CD4-positive, CD25-positive, alpha-beta regulatory T cell (primary cell): ENCODE measurements at places on chromosomes 4 and X. TPM values are rescaled to one million over a fixed set of nuclear protein-coding genes. Genes with fewer than 3 reads are reported as not detected.

DNA sequence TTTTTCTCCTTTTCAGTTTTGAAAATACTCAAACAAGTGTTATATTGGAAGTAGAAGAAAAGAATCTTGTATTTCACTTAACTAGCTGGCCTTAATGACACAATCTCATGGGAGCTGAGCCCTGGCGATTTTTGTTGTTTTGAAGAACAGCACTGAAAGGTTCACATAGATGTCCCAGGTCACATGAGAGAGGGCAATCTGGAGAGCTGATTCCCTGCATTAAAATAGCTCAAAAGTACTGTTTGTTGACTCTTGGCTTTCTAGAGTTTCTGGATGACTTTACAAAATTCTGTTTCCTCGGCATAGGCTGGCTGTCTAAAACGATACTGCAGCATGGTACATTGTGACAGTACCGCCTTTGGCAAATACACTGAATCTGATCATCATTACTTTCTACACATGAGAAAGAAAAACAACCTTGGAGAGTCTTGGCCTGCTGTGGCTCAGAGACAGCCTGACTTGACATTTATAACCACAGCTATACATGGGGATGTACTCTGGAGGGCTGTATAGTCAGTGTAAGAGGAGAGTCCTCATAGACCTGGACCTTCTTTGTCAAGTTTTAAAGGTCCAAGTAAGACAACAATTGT lies 119.8 kb upstream of the PDLIM3 start:
- DNase-seq: no peak

FDCSP gene
- not detected for total RNA-seq

DNA sequence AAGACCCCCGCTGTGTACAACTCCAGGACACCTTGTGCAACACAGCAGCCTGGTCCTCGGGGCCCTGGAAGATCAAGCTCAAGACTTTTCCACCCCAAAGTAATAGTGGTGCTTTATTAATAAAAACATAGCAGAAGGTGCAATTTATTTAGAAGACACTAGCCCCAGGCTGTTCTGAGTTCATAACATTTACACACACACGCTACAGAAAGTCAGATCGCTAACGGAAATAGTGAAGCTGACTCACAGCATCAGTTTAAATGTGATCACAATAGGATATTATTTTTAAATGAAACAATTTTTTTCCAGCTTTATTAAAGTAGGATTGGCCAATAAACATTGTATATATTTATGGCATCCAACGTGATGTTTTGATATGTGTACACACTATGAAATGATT lies 141.0 kb downstream of the STK32B start:
- DNase-seq: no peak

DNA sequence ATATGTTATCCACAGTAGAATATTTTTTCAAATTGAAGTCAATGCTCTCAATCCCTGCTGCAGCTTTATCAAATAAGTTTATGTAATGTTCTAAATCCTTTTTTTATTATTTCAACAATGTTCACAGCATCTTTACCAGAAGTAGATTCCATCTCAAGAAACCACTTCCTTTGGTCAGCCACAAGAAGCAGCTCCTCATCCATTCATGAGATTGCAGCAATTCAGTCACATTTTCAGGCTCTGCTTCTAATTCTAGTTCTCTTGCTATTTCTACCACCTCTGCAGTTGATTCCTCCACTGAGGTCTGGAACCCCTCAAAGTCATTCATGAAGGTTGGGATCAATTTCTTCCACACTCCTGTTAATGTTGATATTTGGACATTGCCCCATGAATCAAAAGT lies 2301.3 kb upstream of the TENM3 start:
- no peak for DNase-seq

ARSJ gene
- total RNA-seq: not detected

DNA sequence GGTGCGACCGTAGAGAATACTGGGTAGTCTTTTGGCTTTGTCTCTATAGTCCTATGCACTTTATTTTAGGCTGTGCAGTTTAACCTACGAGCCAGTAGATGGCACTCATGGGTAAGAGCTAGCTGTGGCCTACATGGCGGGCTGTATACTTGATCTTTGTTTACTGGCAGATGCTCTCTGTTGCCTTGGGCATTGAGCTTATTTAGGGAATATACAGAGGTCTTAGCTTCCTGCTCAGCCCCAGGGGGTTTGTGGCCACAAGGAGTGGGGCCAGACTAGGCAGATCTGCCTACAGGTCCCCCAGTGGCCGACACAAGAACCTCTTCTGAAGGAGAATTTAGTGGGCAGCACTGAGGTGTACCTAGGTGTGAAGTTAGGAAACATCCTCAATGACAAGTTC lies 227.6 kb upstream of the HDX start:
- peak; percentile 5 for DNase-seq

DNA sequence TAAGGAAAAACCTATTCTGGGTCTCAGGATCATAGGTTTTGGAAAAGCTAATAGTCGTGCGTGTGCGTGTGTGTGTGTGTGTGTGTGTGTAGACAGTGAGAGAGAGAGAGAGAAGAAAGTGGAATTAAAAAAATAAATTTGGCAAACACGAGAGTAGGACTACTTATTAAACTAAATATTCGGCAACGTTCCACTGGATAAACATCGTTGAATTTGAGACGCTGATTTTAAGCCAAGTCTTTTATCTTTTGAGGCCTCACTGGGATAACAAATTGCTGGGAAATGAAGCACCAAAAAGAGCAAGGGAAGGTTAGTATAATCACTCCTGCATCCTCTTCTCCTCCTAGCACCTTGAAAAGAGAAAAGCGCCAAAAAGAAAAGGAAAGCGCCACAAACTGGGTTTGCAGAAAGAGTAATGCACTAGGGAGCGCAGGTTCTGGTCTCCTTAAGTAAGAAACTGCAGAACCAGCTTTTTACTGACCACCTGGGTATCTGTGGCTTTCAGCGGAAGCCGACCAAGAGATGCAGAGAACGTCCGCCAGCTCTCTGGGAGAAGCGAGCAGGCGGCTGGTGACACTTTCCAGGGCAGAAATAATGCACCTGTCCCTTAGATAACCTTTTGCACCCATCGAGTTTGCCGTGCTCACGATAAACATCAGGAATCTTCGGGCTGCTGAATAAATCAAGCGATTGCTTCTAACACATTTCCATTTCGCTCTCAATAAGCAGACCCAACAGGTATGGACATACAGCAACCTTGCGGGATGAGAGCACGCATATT lies 3.4 kb downstream of the ATOH1 start:
- no peak for DNase-seq

GRCh38 chrX:17788439-17788838 lies 51.1 kb downstream of the SCML1 start:
- no peak for DNase-seq

CPEB2 gene
- 27.5 TPM for total RNA-seq

RHOXF2B gene
- total RNA-seq: not detected

DNA sequence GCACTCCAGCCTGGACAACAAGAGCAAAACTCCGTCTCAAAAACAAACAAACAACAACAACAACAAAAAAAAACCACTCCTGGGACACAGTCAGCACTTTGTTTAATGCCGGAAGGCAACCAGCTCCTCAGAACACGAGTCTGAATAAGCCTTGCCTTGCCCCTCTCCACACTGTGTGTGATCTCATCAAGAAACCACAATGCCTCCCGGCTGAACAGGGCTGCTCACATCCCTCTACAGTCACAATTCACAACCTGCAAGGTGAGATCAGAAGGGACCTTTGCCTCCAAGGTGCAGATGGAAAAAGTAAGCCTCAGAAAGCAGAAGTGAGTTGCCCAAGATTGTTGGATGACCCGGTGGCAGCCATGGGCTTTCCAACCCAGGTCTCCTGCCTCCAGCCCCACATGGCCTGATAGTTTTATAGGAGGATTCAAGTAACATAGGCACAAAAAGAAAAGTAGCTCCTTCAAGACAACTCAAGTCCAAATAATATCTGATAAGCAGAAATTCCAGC lies 80.8 kb downstream of the JAKMIP1 start:
- no peak for DNase-seq

GRCh38 chrX:133670383-133670782 lies 255.1 kb upstream of the GPC4 start:
- peak; percentile 22 for DNase-seq

GRCh38 chrX:155997436-155997835 lies at the start of gene IL9R:
TSS of gene IL9R (plus strand) at chrX:155997696. CDS start at chrX:155997760, 64 bp downstream.
- DNase-seq: peak; percentile 58

KDR gene
- total RNA-seq: not detected

DNA sequence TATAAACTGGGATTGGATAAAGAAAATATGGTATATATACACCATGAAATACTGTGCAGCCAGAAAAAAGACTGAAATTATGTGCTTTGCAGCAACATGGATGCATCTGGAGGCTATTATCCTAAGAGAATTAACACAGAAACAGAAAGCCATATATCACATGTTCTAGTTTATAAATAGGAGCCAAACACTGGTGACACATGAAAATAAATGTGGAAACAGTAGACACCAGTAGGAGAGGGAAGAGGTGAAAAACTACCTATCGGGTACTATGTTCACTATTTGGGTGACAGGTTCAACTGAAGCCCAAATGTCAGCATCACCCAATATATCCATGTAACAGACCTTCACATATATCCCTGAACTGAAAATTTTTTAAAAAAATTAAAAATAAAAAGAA lies 725.1 kb downstream of the C4orf33 start:
- DNase-seq: no peak

- DNase-seq: no peak
Measured at GRCh38 chrX:47900833-47901232, 64.1 kb downstream of the ZNF81 start.

GRCh38 chrX:53249408-53250042 lies 24.5 kb upstream of the KDM5C start:
- no peak for DNase-seq

GRCh38 chr4:61831987-61832386 lies 631.9 kb downstream of the ADGRL3 start:
- DNase-seq: no peak

GRCh38 chr4:149531861-149532260 lies 283.8 kb downstream of the IQCM start:
- no peak for DNase-seq

UGT2B11 gene
- not detected for total RNA-seq

DNA sequence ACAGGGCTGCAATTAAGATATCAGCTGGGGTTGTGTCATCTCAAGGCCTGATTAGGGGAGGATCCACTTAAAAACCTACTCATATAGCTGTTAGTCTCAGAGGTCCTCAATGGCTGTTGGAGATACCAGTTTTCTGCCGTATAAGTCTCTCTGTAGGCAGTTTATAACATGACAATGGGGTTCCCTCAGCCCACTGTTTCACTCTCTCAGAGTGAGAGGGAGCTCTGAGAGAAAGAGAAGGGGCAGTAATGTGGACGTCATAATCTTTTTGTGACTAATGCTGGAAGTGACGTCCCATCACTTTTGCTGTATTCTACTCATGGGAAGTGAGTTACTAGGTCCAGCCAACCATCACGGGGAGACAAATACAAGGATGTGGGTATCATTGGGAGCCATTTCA lies 70.3 kb downstream of the STIM2 start:
- no peak for DNase-seq

F11 gene
- not detected for total RNA-seq

- DNase-seq: no peak
Measured at GRCh38 chr4:66330125-66330524, 659.8 kb upstream of the EPHA5 start.

DNA sequence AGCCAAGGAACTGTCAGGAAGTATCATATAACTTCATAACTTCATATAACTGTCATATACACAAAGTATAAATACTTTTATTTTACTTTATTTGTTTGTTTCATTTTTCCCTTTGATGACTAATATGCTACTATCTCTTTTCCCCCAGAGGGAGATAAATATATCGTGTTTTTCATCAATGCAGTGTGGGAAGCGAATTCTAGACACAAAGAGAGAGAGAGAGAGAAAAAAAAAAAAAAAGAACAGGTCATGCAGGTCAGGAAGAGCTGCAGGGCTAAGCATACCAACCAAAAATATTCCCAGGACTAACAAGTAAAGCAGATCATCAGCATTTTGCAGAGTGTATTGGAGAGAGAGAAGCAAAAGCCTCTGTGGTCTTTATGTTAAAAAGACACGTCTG lies 1849.2 kb downstream of the STIM2 start:
- no peak for DNase-seq

DNA sequence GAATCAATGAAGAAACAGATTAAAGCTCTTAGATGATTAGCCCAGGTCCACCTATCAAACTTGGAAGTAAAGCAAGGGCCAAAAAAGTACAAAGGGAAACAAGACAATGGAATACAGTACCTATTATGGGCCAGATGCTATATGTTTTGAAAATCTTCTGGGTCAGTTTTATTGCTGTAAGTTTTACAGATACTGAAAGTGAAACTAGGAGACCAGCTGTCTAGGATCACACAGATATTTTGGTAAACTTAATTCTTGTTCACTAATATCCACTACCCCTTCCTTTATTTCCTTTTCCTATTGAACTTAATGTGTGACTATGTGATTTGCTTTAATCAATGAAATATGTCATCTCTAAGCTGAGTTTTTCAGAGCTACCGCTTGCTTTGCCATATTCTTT lies 505.4 kb upstream of the PITX2 start:
- DNase-seq: no peak

MAP3K15 gene
- total RNA-seq: not detected

DNA sequence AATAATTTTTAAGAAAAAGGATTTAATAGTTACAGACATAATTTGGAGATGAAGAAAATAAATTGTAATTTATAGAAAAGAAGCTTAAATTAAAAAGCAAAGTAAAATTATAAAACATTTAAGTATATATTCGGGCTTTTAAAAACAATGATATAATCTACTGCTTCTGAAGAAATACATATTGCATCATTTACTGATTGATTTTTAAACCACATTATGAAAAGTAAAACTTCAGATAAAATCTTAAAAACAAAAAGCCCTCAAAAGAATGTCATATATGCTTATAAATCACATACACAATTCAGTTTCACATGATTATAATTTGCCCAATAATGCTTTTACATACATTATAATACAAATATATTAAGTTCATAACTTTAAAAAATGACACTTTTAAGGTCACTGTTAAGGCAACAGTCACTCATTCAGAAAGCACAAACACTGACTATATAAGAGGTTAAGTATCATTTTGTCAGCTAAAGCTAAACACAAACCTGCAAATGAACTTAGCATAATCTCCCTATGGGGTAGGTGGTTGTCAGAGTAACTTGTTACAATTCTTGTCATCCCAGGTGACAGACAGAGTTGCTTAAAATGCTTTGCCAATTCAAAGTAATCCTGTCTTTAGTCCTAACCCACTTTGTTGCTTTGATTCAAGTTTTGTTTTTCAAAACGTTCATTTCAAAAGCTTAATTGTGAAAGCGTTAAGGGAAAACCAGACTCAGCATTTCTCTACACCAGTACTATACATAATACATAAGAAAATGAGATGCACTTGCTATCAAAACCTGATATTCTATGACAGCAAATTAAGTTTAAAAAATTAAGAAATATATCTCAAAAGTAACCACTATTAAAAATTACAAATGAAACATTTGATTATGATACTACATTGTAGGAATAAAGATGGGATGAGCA lies 90.6 kb upstream of the MAB21L2 start:
- DNase-seq: peak; percentile 4

DNA sequence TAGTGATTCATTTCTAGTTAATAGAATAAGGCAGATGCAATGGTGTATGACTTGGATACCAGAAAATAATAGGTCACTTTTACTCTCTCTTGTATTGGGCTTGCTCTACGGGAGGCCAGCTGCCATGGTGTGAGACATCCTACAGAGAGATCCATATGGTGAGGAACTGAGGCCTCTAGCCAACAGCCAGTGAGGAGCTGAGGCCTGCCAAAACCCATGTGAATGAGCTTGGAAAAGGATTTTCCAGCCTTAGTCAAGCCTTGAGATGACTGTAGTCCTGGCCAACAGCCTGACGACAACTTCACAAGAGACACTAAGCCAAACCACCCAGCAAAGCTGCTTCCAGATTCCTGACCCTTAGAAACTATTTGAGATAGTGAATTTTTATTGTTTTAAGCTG lies 1300.2 kb downstream of the RAPGEF2 start:
- DNase-seq: no peak

CCDC160 gene
- total RNA-seq: not detected
